Suprapubic skin (tissue), 4 donors: ENCODE measurements at places on chromosomes 4 and X.

DNA sequence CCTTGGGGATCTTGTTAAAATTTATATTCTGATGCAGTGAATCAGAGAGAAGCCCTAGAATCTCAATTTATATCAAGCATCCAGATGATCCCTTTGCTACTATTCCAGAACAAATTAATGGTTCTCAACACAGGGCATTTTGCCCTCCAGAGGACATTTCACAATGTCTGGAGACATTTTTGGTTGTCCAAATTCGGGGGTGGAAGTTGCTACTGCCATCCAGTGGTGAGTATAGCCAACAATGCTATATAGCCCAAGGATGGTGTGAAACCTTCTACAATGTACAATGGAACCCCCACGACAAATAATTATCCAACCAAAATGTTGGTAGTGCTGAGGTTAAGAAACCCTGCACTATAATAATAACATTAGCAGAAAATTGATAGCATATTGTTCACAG is 2440.0 kb downstream of the PCDH7 start:
- no peak for DNase-seq

- no peak for DNase-seq
These were observed 73.4 kb downstream of the NBDY start for GRCh38 chrX:56802428-56802827.

- no peak for DNase-seq
These were observed 1648.0 kb downstream of the STIM2 start for GRCh38 chr4:28508636-28509035.

- no peak for DNase-seq
These were observed 37.0 kb upstream of the ABCG2 start for GRCh38 chr4:88195328-88196012.

DNA sequence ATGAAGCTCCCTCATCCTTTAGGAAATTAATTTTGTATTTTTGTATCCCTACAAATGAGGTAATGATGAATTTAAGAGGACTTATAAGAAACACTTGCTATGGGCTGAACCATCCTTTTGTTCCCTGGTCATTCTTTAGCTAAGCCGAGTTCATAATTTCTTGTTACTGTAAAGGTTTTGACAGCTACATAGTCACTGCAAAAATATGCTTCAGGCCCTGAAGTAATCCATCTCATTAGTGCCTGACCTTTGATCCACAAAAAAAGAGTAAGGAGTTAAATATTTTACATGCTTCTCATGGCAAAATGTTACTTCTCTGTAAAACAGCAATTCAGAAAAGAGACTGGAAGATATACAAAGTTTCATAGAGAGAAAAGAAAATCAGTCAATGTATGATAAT is 290.6 kb upstream of the SLIT2 start:
- no peak for DNase-seq

GRCh38 chrX:120791013-120791643 is 84.5 kb downstream of the CT47B1 start:
- DNase-seq: no peak

- DNase-seq: no peak
These were observed 107.3 kb upstream of the RAI2 start for GRCh38 chrX:17968367-17968766.

- no peak for DNase-seq
These were observed 54.7 kb downstream of the FAM193A start for GRCh38 chr4:2591189-2591588.

DNA sequence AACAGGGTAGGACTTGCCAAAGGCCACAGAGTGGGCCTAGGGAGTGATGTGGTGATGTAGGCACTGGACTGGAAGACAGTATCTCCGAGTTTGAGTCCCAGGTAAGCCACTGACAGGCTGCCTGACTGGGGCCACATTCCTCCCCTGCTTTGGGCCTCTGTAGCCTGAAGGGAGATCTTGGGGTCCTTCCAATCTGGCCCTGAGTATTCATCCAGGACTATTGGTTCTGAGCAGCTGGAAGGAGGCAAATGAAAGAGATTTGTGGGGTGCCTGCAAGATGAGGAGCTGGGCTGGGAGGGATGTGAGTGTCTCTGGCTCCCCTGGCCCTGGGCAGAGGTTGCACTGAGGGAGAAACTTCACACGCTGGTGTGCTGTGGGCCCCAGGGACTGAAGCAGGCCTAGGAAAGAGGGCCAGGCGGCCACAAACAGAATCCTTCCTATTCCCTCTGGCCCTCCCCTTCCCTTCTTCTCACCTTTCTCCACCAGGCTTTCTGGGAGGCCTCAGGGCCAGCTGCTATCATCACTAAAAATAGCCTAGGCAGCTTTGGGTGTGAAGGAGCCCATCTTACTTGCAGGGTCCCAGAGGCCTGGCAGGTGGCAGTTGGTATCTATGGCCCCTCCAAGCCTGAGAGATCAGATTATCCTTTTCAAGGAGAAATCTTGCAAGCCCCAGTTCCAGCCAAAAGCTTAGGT is 70.1 kb downstream of the PJA1 start:
- no peak for DNase-seq
